ENCODE measurements at places on chromosomes 2 and 18.

- DNase-seq: no peak
These were observed 58.7 kb downstream of the TMEM18 start for GRCh38 chr2:618422-618990.

GRCh38 chr2:160220545-160221009 is 20.5 kb upstream of the ITGB6 start:
- DNase-seq: no peak

GRCh38 chr18:40179729-40180461 is 1775.1 kb upstream of the PIK3C3 start:
- DNase-seq: no peak

DNA sequence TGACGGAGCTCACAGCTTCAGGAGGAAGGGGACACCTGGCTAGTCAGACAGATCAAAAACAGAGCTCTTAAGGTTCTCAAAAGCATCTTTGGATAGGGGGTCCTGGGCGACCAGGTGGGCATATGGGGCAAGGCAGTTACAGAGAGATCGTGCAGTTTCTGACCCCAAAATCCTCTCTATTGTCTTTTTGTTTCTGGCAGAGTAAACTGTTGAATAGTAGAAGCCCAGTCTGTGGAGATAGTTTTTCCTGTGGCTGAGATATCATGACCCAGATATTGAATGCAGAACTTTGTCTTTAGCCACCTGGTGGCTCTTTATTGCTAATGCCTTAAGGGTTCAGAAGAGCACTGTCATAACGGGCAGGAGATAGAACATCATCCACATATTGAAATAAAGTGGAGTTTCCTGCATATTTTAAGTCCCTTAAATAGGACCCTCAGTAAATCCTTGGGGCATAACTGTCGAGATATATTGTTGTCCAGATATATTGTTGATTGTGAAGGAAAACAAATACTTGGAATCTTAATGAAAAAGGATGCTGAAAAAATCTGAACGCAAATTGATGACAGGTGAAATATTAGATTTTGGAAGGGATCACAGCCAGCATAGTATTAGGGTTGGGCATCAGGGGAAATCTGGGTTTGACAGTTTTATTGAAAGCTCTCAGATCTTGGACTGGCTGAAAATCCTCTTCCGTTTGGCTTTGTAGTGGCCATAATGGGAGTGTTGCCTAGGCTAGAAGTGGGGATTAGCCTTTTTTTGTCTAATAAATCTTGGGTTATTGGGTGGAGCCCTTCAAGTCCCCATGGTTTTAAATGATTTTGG is 14.1 kb upstream of the ZDBF2 start:
- no peak for DNase-seq

DNA sequence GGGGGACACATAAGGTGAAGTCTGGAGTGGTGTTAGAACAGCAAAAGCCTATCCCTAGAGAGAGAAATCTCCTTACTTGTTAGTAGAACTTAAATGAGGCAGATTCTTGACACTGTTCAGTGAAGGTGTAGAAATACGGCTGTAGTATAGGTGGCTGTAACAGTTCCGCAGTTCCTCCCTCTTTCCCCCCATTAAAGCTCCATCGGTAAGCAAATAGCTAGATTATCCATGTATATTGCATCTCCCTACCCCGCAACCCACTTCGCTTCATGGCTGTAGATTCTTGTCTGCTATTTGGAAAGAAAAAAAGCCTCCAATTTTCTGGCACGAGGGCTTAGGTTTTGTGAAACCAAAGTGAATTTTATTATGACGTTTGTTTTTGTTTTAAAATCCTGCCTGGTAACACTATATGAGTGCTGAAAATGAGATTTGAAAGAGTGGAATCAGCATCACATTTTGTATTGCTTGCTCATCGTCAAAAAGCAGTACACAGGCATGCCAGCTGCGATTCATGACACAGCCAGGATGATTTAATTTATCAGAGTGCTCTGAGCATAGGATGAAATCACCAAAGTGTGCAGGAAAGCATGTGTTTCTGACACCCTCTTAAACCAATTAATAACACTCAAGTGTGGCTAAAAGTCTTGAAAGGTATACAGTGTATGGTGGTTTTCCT is 1.4 kb downstream of the FAM171B start:
- DNase-seq: peak; percentile 39

- DNase-seq: no peak
These were observed 128.4 kb downstream of the IKZF2 start for GRCh38 chr2:213022987-213023386.

- no peak for DNase-seq
These were observed 126.1 kb downstream of the GALNT1 start for GRCh38 chr18:35707674-35708073.

GRCh38 chr18:8813611-8814010 is 108.3 kb downstream of the MTCL1 start:
- DNase-seq: no peak

GRCh38 chr18:58128381-58129374 is 84.7 kb downstream of the NEDD4L start:
- DNase-seq: no peak

GRCh38 chr2:187505065-187505672 is 49.1 kb downstream of the TFPI start:
- DNase-seq: no peak

DNA sequence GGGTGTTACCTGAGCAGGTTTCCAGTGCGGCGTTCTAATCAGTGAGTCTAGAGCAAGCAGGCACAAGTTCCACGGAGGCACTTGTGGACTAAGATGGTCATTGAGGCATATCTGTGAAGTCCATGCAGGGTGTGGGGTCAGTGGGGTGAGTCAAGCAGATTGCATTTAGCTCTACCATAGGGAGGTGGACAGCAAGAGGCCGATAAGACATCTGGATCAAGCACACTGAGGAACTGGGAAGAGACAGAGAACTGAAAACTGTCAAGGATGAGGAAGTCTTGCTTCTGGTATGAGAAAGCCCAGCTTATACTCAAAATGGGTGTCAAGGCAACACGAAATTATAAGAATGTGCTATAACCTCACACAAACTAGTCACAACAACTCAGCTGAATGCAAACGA is 61.2 kb upstream of the SLC39A10 start:
- DNase-seq: no peak

- DNase-seq: no peak
These were observed 39.6 kb upstream of the CLASP1 start for GRCh38 chr2:121688820-121689219.

DNA sequence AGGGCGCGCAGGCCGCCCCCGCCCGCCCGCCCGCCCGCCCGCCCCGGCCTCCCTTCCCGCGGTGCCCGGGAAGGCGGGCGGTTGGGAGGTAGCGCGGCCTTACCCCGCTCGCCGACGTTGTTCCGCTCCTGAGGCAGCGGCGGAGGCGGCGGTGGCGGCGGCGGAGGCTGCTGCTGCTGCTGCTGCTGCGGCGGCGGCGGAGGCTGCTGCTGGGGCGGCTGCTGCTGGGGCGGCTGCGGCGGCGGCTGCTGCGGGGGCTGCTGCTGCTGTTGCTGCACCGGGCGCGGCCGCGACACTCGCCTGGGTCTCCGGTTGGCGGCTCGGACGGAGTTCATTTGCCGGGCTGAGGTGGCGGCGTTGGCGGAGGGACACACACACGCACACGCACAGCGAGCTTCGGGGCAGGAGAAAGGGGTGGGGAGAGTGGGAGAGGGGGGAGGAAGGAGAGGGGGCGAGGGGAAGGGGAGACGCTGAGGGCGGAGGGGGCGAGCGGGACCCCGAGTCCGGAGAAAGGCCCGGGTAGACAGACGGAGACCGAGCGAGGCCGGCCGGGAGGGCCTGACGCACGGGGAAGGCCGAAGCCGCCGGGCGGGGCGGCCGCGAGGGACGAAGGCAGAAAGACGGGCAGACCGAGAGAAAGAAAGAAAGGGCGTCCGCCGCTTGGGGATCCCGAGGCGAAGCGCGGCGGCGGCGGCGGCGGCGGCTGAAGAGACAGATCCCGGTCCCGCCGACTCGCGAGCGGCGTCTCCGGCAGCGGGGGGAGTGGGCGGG is 727 bp downstream of the FBXO11 start:
- peak; percentile 74 for DNase-seq

GRCh38 chr2:34731292-34731691 is 1132.2 kb upstream of the FAM98A start:
- no peak for DNase-seq

GRCh38 chr2:231276987-231277386 is 78.6 kb downstream of the ARMC9 start:
- DNase-seq: no peak

DNA sequence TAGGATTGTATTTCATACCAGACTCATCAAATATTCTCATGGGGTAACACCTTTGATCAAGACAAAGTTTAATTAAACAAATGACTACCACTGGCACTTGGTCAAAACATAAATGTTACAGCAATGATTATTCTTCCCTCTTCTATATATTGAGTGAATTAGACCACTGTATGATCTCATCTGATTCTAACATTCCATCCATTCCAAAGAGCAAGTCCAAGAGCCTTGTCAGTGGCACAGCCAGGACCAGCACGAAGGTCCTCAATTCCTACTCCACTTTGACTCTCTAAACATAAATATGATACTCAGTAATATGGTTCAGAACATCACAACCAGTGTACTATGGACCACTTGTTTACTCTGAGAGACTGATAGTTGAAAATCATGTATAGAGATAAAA is 86.4 kb downstream of the AP1S3 start:
- DNase-seq: no peak

DNA sequence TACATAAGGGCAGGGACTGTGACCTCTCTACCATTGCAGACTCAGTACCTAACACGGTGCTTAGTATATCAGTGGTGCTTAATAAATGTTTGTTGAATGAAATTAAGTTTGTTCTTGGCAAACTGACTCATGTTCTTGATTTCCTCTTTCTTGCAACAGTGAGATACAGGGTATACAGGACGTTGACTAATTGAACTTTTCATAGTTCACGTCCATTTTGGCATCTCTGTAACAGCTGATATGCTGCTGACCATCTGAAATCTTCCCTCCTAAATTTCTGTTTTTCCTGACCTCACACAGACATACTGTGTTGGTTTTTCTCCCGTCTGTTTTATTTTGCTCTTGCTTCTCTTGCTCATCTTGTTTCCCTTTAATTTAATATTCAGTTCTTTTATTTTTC is 44.2 kb downstream of the LHCGR start:
- DNase-seq: no peak

- no peak for DNase-seq
These were observed 235.1 kb upstream of the ZNF804A start for GRCh38 chr2:184363213-184363612.

DNA sequence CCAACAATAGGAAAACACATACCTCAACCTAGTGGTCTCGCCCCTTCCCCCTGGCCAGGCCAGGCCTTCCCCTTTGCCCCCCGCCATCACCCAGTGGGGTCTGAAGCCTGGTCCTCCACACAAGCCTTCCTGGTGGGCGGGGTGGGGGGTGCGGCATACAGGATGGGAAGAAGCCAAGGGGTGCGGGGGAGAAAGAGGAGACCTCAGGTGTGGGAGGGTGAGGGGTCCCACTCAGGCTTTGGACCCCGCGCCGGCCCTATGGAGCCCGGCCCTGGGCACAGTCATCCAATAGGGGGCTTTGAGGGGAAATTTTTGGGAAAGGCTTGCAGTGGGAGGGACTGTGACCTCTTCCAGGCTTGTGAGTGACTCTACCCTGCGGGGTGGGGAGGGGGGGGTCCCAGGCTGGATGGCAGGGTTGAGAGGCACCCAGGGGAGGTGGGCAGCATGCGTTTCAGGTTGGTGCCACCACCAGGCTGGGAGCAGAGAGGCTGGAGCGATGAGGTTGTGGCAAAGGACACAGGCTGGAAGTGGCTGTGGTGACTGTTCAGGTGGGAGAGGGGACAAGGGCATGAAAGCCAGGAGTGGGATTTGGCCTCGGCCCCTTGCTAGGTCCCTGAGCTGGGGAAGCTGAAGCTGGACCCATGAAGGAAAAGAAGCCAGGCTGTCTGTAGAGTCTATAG is 1.3 kb downstream of the SLC66A3 start:
- no peak for DNase-seq

DNA sequence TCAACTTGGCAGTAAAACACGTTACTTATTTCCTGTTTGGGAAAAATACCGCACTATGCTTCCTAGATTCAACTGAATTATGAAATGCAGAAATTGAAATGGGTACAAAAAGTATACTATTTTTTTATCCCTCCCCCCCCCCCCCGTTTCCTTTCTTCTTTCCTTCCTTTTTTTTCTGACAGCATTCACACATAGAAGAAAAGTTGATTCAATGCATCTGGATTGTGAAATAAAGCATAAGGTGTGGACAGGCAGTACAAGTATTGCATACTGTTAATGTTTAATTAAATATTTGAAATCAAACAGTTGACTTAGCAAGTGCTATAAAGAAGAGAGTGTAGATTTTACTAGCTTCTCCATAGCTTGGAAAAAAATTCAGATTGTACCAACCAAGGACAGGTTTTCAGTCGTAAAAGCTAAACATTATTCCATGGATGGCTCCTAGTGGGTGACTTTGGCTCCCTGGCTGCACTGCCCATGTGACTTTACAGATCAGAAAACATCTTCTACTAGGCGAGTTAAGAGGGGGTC is 21.6 kb upstream of the AGFG1 start:
- no peak for DNase-seq

GRCh38 chr18:6009756-6010155 is 114.4 kb upstream of the TMEM200C start:
- no peak for DNase-seq

GRCh38 chr2:4832642-4833041 is 859.5 kb upstream of the SOX11 start:
- DNase-seq: no peak

DNA sequence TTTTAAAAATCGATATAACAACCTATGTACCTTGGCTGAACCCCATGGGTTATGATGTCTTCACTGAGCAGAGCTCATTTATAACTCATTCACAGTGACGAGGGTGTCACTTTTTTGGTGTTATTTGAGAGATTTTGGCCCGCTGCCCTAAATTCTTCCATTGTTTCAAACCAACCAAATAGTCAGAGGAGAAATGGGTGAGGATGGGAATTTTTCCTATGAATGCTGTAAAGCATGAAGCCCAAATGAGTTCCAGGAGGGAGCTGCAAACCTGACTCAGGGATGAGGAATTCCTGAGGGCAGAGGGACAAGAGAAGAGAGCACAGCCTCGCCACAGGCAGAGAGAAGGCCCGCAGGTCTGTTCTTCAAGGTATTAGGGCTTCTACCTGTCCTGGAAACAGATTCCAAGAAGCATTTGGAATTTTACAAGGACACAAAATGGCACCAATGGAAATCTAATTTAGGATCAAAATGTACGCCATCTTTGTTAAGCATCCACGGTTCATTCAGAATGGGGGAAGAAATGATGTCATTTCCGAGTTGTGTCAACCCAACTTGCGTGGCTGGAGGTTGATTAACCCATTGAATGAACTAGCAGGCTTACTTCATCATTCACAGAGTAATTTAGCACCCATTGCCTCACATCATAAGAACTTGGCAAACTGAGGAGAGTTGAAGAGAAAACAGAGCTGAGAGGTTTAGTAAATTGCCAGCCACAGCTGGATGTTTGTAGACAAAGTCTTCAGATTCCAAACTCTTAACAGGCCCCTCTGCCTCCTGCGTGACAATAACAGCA is 133.5 kb downstream of the LAMA3 start:
- DNase-seq: no peak
